ENCODE measurements at places on chromosomes 12 and 14.

DNA sequence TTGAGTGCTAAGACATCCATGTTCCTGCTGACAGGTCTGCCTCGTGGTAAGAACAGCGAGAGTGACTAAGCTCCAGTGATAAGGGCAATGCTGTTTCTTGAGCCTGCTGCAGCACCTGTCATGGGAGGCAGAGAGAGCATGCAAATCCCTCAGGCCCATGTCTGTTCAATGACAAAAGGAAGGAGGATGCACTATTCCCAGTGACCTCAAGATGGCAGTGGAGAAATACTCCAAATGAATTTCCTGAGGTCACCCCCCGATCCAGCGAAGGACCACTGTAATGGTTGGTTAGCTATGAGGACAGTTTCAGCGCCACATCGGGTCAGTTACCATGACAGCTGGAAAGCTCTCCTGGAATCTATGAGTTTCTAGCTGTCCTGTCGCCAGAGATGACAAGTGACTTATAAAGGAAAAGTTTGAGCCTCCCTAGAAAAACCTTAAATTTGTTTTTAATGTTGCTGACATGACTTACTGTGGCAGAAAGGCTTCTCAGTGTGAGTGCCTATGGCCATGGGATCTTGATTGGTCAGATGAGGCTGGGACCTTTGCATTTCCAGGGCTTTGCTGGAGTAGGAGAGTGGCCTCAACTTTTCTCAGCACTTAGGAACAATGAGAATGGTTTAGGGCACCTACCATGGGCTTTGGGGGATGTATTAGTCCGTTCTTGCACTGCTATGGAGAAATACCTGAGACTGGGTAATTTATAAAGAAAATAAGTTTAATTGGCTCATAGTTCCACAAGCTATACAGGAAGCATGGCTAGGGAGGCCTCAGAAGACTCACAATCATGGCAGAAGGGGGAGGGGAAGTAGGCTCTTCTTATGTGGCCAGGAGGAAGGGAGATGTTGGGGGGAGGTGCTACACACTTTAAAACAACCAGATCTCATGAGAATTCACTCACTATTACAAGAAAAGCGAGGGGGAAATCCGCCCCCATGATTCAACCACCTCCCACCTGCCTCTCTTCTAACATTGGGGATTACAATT is 88.0 kb upstream of the TMEM260 start:
- peak; percentile 37 for DNase-seq

GRCh38 chr12:91493308-91493707 is 310.7 kb upstream of the DCN start:
- no peak for DNase-seq

GRCh38 chr14:105213361-105213760 is 32.2 kb upstream of the NUDT14 start:
- DNase-seq, result no peak

- DNase-seq, result no peak
Measured at GRCh38 chr14:83887866-83888265, 1642.1 kb upstream of the FLRT2 start.

DNA sequence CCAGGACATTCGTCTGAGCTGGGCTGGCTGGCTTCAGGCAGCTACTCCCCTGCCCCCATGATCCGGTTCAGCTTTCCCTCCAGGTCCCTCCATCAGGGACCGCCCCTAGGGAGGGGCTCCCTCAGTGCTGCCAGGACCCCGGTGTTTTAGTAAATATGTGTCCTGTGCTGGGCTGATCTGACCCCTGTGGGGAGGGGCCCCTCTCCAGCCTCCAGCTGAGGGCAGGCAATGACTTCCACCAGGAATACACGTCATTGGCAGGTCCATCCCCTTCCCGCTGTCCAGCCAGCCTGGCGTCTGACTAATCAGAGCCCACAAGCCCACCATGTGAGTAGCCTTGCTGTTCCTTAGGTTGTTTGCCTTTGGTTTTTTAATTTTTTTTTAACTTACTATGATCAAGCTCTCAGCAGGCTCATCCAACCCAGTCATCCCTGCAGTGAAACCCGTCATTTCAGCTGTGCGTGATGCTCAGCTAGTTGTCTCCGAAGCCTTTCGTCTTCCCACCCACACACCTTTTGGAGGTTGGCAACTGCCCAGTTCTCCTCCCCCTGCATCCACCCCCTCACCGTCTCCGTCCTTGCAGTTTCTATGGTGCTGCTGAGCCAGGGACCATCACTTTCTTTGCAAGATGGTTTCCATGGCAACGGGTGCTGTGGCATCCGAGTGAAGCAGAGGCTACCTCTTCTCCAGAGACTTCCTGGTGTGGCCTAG is 16.0 kb upstream of the SERPINA4 start:
- DNase-seq, result no peak

DNA sequence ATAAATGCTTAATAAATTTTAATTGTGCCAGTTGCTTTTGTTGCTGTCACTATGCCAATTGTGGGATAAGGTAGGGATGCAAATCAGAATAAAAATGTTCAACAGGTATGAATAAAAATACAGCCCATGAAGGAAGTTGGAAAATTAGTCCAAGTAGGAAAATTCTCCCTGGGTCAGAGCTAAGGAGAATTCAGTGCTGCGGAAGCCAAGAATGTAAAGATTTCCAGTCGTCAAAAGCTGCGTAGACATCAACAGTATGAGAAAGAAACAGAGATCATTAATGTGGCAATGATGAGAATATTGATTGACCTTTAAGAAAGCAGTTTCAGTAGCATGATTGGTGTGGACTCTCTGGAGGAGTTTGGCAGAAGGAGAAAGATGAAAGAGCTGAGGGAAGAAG is 87.9 kb downstream of the PLEKHA5 start:
- DNase-seq, result no peak

GRCh38 chr12:85856966-85857365 is 17.1 kb upstream of the NTS start:
- no peak for DNase-seq

- no peak for DNase-seq
Measured at GRCh38 chr14:102450206-102451063, 59.1 kb downstream of the ANKRD9 start.

DNA sequence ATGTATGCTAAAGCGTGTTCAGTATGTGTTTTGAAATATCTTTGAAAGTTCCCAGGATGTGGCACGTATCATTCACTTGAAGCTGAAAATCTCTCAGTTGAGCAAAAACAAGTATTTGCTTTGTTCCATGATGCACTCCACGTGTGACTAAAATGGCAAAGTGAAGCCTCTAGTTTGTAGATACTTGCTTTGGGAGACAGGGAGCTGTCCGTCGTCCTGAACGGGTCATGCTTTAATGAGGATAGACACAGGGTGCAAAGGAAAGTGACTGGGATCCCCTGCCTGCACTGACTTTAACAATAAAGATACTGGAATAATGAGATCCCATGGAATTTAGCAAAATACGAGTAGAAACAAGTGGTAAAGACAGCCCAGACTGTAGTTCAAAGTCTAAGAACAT is 991.4 kb downstream of the NRXN3 start:
- DNase-seq, result no peak

DNA sequence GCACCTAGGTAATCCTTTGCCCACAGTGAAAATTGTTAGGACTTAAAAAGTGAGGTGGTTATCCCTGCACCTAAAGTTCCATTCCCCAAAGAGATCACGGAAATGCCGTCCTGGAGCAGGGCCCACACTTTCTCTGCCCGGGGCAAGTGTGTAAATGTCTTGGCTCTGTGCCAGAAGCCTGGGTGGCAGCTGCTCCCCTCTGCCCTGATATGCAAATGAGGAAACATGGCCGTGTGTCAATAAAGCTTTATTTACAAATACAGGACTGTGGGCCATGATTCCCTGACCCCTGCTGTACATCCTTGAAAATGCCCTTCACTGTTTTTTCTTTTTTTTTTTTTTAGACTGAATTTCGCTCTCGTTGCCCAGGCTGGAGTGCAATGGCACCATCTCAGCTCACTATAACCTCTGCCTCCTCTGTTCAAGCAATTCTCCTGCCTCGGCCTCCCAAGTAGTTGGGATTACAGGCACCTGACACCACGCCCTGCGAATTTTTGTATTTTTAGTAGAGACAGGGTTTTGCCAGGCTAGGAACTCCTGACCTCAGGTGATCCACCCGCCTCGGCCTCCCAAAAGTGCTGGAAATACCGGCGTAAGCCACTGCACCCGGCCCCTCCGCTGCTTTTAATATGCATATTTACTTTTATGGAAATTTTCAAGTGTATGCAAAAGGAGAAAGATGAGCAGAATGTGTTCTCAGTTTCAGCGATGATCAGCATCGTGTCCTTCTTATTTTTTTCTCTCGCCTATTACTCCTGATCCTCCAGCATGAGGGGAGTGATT is 75.5 kb downstream of the GALNT9 start:
- no peak for DNase-seq

DNA sequence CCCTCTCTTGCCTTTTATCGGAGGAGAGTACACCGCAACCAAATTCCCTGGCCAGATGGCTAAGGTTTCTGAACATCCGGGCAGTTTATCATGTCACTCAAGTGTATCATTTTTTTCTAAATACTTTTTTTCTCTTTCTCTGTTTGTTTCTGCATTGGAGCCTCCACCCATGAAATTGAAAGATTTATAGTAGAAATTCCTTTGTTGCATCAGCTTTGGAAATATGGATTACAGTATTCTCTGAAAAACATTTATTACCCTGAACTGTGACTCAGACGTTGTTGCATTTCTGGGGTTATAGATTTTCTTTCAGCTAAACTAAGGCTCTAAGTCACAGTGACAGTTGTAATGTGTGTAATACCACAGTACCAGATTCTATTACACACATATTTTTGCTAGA is 187.0 kb downstream of the SPTSSA start:
- no peak for DNase-seq

- DNase-seq, result no peak
Measured at GRCh38 chr14:73462815-73463214, 4.5 kb upstream of the NUMB start.

DNA sequence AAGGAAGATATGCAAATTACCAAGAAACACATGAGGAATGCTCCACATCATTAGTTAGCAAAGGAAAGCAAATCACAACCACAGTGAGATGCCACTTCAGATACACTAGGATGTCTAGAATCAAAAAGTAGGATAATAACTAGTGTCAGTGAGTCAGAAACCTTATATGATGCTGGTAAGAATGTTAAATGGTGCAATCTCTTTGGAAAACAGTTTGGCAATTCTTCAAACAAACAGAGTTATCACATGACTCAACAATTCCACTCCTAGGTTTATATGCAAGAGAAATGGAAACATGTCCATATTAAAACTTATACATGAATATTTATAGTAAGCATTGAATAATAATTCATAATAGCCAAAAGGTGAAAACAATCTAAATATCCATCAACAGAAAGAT is 220.9 kb downstream of the FOXG1 start:
- DNase-seq, result no peak

- no peak for DNase-seq
Measured at GRCh38 chr12:19447386-19447785, 8.1 kb downstream of the AEBP2 start.

DNA sequence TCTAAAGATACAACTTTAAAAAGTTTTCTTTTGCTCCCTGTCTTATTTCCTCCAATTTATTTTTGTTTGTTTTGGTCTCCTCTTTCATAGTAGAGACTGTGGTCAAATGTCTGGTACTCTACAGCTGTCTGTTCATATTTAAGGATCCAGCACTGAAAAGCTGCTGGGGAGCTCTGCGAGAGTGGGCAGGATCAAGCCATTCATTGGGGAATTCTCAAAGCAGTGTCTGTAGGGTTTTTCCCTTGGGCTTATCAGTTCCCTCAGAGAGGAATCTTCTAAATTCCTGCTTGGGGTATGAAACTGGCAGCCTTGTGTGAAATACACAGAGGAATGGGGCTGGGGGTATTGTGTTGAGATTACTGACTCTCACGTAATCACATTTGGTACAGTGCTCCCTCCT is 52.3 kb downstream of the FNTB start:
- no peak for DNase-seq

GRCh38 chr14:75667099-75667765 is 6.2 kb downstream of the TTLL5 start:
- no peak for DNase-seq

GRCh38 chr14:75446447-75446846 is 18.6 kb downstream of the JDP2 start:
- DNase-seq, result no peak

DNA sequence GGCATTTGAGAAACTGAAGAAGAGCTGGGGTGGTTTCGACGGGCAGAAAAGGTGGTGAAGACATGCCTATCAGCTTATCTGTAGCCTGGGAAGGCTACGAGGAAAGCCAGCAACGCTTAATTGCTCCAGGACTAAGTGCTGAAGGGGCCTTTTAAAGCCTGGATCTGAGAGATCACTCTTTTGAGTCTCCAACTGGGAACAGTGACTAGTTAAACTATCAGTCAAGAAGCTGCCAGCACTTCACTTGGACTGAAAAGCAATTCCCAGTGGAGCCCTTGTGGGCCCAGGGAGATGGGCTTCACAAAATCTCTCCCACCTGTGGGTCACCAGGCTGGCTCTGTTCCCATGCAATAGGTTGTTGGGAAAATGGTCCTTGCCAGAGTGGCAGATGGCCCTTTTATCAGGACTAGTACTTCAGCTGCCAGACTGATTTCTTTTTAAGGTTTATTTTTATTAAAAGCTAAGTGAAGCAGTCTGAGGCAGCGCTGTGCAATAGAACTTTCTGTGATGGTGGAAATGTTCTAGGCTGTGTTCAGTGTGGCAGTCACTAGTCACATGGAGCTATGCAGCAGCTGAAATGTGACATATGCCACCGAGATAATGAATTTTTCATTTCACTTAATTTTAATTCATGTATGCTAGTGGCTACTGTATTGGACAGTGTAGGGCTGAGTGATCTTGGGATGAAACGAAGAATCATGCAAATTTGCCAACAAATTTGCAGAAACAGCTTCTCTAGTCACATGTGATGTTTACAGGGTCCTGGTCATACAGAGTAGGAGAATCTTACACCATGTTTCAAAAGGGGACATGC is 276.8 kb downstream of the PCNX1 start:
- no peak for DNase-seq

DNA sequence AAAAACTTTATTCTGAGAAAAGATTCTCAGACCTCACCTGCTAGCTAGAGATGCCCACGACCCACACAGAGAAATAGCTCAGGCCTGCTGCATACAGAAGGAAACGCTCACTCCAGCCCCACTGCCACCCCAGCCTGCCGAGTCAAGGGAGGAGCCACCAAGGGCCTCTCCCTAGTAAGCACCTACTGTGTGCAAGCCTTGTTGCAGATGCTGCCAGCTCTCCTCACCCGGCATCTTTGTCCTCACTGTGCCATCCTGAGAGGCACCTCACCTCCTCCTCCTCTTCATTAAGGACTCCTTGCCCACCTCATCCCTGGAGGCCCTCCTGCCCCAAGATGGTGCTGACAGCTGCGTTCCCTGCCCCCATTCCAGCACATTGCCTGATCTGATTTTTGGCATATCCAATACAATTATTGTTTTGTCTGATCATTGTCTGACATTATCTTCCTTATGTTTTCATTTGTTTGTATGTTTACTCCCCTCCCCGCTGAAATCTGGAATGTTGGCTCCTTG is 196.9 kb downstream of the SLC15A4 start:
- DNase-seq, result no peak

- no peak for DNase-seq
Measured at GRCh38 chr12:108009442-108010070, 119.5 kb upstream of the WSCD2 start.

DNA sequence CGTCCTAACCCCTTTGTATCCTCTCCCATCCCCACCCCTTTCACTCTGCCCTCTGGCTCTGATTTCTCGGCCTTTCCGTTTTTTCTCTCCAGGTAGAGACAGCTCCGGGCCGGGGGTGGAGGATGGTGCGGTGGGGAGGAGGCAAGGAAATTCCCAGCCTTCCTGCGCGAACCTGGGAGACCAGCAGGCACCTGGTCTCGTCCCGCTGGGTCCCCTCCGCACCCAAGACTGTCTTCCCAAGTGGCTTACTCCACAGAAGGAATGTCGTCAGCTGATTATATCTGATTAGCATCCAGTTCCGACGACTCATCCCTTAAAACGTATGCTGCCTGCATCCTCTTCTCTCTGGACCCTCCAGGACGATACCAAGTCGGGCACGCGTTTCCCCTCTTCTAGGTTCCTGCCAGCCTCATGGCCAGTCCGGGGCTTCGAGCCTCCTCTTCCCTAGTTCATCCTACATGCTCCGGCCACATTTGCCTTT is 42.2 kb upstream of the CAPRIN2 start:
- no peak for DNase-seq

All from CD4-positive, alpha-beta T cell treated with Interleukin-1 beta for 1 hour (primary cell).